ENCODE measurements at places on chromosomes 1 and 21. TPM values are rescaled to one million over a fixed set of nuclear protein-coding genes. Genes with fewer than 3 reads are reported as not detected.

DNA sequence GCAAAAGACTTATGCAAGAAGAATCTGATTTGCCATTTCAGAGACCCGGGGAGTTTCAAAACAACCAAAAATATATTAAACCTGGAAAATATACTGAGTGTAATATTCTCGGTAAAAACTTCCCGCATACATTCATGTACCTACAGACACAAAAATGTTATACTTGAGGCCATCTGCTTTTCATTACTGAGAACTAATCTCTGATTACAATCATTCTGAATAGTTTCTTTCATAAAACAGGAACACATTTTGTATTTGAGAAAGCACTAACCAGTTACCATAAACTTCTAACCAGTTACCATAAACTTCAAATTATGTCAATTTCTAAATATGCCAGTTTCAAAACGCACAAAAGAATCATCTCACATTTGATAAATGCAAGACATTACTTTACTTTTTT lies 7.8 kb downstream of the ZNHIT6 start:
- DNase-seq, result no peak

DNA sequence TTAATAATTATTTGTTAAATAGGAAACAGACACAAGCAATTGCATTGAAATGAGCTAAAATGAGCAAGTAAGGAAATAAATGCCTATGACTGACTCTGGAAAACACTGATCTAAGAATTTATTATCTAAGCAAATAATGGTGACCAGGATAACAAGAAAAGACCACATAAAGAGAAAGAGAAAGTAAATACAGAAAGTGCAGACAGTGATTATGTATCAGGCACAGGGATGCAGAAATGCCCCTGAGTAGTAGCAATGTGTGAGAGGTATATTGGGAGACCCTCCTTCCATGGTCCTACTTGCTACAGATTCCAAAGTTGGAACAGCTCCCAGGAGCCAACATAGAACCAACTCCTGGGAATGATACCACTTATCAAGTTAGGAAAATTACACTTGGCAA lies 33.3 kb upstream of the MUTYH start:
- DNase-seq, result no peak

LRRN2 gene
- 14.7 TPM for polyA plus RNA-seq

- no peak for DNase-seq
Observed at GRCh38 chr1:64912191-64912590, 54.2 kb downstream of the JAK1 start.

DNA sequence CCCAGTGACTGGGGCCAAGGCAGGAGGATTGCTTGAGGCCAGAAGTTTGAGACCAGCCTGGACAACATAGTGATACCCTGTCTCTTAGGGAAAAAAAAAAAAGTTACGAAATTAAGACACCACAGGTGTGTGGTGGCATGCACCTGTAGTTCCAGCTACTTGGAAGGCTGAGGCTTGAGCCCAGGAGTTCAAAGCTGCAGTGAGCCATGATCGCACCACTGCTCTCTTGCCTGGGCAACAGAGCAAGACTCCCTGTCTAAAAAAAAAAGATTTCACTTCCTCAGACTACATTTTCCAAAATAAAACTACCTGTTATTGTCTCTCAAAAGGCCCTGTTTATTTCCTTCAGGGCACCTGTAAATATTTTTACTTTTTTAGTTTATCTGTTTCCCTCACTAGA lies 4.7 kb upstream of the STK40 start:
- no peak for DNase-seq

BTG3 gene
- polyA plus RNA-seq, result 36.9 TPM

- DNase-seq, result no peak
Observed at GRCh38 chr1:97050506-97050905, 328.9 kb downstream of the PTBP2 start.

IGSF5 gene
- polyA plus RNA-seq, result 0.98 TPM

DNA sequence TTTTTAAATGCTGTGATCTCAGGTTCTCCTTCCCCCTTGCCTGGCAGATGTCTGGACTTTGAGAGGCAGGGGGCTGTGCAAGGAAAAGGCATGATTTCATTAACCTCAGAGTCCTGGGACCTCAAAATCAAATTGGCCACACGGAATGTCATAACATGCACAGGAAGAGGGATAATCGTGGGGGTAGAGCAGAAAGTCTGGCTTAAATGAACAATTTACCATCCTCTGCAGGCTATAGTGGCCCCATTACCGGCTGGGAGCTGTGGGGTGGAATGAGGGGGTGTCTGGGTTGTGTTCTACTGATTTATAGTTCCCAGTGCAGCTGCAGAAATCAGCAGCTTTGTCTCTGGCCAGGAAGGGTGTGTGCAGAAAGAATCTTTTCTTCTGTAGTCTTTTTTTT lies 10.8 kb downstream of the OPRD1 start:
- no peak for DNase-seq

DNA sequence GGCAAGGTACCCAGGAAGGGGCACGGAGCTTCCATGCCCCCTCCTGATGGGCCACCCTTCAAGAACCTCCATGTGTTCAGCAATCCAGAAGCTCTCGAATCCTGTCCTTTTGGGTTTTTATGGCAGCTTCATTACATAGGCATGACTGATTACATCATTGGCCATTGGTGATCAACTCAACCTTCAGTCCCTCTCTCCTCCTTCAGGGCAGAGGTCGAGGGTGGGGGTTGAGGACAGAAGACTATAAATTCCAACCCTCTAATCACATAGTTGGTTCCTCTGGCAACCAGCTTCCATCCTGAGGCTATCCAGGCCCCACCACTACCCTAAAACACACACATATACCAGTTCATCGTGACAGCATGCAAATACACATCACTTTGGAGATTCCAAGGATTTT lies 135.7 kb downstream of the ZNF281 start:
- no peak for DNase-seq

GBP4 gene
- polyA plus RNA-seq, result 7.7 TPM

DNA sequence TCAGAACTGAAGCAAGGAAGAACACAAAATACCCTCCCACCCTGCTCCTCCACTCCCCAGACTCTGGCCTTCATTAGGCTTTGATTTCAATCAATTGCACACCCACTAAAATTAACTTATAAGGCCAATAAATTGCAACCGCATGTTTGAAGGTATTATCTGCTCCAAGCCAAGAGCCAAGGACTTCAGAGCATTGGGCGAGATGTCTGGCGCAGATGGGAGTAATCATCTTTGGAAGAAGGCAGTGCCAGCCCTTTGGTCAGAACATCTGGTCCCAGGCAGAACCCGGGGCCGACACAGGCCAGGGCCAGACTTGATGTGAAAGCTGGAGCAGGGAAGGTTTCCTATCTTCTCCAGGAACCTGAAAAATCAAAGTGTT lies 60.0 kb downstream of the SLC66A1 start:
- DNase-seq, result no peak

CFAP45 gene
- 4.7 TPM for polyA plus RNA-seq

DNA sequence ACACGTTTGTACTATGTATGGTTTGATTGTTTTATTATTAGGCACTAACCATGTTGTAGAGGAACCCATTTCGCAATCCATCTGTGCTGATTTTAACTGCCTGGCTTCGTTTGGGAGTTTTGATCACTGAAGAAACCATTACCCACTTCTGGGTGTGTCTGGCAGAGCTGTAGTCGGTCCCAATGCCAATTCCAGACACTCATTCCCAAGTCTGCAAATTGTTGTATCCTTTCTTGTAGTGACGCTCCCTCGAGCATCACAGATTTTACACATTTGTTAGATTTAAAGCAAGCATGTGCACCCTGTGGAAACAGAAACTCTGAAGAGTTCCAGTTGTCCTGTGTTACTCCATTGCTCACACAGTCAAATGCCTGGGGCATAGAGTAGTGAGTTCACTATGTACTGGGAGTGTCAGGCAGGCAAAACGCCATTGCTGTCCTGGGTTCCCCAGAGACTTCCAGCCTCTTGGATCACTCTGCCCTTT lies 31.0 kb upstream of the EFCAB14 start:
- DNase-seq, result no peak

LCE1B gene
- not detected for polyA plus RNA-seq

AQP10 gene
- polyA plus RNA-seq, result 0.21 TPM

DNA sequence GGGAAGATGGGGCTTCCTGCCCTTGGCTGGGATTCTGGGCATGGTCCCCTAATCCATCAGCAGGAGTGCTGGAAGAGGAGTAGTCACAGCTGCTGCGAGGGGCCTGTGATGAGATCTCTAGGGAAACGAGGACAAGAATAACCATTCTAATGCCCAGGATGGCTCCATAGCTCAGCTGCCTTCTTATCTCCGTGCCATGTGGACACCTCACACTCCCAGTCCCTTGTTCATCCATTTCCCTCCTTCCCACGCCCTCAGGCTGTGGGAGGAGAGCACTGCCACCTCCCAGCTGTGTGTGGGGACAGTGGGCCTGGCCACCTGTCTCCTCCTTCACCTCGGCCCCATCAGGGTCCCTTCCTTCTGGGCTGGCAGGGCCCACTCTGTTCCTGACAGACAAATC lies 16.1 kb upstream of the ETV3 start:
- DNase-seq, result no peak

DNA sequence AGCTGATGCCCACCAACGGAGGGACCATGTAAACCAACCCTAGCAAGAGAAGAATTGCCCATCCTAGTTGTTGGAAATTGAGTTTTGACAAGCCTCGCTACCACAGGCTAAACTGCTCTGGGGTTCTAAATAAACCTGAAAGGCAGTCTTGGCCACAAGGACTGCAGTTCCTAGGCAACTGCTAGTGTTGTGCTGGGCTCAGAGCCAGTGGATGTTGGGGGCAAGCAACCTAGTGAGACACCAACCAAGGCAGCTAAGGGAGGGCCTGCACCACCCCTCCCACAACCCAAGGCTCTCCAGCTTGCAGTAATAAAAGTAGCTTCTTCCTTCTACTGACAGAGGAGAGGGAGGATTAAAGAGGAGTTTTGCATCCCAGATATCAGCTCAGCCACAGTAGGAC lies 102.4 kb upstream of the PKN2 start:
- no peak for DNase-seq

- no peak for DNase-seq
Observed at GRCh38 chr1:63641615-63642014, 48.4 kb downstream of the PGM1 start.

GRCh38 chr21:44052071-44052829 lies 40.1 kb downstream of the TRAPPC10 start:
- no peak for DNase-seq

DNAJC8 gene
- 144 TPM for polyA plus RNA-seq

All from renal pelvis (tissue), 12 donors.